NCI-H2171 (cell line): ENCODE measurements at places on chromosomes 3 and 15.

DNA sequence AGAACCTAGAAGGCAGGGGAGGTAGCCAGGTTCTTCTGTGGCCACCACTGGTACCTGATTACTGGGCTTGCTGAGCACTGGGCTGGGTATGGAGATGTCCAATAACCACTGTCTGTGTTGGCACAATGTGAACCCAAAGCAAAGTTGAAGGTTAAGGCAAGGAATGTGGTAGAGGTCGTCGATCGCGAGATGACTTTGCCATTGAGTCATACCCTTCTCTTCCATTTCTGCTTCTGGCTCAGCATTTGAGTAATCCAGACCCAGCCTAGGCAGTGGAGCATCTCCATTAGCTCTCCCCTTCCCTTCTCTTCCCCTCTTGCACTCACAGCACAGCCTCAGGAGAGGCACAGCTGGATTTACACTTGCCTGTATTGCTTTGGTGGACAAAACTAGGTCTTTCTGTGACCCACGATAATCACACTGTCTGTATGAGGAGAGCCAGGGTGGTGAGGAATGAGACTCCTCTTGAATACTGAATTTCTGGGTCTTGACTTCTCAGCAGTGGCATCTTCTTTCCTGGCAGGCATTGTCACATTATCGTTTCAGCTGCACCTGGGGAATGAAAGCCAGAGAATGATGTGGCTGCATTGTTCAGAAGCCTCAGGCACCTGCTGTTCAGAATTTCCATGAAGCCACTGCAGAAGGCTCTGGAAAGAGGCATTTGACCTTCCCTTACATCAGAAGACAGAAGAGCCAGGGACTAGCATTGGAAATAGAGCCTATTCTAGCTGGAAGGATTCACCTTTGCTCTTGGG, 272.6 kb downstream of the PDCD6IP start:
- DNase-seq = no peak

DNA sequence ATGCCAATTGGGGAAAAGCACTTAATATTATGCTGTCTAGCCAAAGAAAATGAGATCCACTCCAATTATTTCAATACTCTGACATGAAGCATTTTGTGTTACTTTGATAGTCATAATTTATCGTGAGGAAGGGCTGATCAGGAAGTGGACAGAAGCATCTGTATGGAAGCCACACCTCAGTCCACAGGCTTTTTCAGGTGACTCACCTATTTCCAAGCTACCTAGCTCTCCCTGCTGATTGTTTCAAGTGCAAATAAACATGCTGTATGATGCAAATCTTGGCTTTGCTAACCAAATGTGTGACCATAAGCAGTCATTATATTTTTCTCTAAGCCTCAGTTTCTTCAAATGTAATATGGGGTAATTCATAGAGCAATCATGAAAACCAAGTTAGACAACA, 30.8 kb upstream of the CPB1 start:
- no peak for DNase-seq

DNA sequence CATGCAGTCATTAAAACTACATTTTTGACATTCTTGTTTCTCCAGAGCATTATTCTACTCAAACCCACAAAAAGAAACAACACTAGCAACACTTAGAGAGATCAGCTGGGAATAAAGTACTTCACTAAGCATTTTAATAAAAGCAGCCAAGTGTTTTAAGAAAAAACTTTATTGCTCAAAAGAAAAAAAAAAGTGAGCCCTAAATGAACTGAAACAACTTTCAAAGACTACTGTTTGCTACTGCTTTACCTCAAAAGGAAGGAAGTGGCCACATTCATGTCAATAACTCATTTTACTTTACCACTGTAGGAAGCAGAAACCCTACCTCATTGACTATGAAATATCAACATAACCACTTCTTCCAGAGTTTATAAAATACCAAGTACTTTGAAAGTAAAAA, 91.3 kb downstream of the UACA start:
- no peak for DNase-seq

DNA sequence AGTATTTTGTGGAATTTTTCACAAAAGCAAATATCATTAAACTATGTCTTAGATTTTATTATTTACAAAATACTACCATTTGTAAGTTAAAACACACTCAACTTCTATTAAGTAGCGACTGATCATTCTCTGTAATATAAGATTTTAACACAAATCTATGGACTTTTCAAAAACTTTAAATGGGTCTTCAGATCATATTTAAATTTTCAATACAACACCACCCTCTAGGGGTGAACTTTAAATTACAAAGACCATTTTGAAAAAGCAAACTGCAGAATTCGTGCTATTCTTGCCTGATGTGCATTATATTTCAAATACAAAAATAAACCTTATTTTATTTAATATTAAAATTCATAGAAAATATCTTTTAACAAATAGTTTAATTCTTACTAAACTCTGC, 8.2 kb upstream of the VGLL4 start:
- no peak for DNase-seq

- DNase-seq = no peak
These were observed 799 bp downstream of the SERF2 start for GRCh38 chr15:43792761-43793476.

DNA sequence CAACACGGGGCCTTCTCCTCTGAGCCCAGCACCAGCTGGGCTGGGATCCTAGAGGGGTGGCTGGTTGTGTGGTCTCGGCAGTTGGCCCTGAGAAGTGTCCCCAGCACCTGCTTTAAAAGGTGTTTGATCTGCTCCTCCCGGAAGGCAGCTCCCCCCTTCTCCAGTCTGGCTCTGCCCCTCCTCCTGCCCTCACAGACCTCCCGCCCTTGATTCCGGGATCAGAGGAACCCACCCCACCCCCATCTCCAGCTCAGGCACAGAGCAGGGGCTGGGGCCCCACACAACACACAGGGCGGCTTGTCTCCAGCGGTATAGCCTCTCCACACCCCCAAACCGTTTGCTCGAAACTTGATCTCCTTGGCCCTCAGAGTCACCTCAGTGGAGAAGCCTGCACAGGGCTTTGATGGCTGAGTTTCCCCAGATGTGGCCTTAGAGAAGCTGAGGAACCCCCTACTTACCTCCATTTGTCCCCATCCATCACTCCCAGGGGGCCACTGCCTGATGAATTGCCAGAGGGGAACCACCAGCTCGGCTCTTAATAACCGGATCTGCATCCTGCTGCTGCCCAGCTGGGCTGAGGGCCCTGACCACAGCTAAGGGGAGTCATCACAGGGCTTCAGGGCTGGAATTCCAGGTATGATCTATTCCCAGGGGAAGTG, 6.4 kb upstream of the STRA6 start:
- peak; percentile 67 for DNase-seq

- peak; percentile 89 for DNase-seq
These were observed at the start of gene RAB43 for GRCh38 chr3:129121792-129122411. RAB43 (minus strand) TSS chr3:129121804; CDS start chr3:129121489, 315 bp downstream.
